GF-D8 (cell line): ENCODE measurements at places on chromosomes 2 and 18.
A peak's percentile ranks its signal among the peaks of the same experiment; 100 is the strongest.

GRCh38 chr2:162732946-162733698 is 105.4 kb downstream of the KCNH7 start:
- no peak for DNase-seq

- no peak for DNase-seq
Observed at GRCh38 chr2:165173215-165173614, 30.6 kb downstream of the SCN3A start.

DNA sequence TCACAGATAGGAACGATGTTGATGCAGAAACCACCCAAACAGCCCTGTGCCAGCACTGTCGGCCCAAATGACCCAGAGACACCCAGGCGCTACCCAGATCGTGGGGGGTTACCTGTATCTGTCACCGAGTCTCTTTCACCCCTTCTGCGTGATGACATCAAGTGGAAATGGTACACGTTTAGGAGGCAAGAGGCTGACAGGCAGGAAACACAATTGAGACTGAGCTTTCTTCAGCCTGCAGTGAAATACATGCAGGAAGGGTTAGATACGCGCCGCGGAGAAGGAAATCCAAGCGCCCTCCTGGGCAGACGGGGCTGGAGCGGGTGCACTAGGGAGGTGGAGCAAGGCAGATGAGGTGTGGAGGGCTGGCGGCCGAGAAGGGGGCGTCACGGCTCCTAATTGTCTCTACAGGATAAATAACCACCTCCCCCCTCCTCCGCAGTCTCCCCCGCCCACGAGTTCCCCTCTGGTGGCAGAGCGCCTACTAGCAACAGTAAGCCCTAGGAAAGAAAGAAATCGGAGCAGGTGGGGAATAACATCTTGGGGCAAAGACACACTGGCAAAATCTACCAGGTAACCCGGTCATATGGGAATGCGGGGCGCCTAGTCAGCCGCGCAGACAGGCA is at the start of gene RNF152:
TSS of gene RNF152 (minus strand) at position 325 of the 626 bp plus-strand sequence. CDS start 76,544 bp downstream, outside the sequence.
- DNase-seq = no peak

DNA sequence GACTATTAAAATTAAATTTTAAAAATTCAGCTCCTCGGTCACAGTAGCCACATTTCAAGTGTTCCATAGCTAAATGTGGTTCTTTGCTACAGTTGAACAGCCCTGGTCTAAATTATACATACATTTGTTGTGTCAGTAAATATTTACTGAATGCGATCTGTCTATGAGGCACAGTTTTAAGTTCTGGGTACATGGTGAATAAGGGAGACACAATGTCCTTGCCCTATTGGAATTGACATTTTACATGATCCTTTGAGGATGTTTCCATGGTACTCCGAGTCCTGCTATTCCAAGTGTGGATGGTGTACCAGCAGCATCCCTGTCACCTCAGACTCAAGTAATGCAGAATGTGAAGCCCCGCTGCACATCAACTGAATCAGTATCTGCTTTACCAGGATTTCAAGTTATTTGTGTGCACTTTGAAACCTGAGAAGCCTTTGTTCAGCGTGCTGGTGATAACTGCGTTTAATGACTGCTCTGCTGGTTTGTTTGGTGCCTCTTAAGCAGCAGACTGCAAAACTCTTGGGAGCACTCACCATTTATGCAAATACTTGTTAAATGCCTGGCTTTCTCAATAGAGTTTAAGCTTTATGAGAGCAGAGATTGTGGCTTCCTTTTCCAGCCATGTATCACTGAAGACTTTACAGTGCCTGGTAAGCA is 1.5 kb downstream of the GALNT1 start:
- DNase-seq = no peak

GRCh38 chr2:97816411-97816810 is 103.0 kb downstream of the ZAP70 start:
- no peak for DNase-seq

- DNase-seq = peak; percentile 55
Observed at GRCh38 chr2:65227020-65227455, 593 bp upstream of the ACTR2 start.

DNA sequence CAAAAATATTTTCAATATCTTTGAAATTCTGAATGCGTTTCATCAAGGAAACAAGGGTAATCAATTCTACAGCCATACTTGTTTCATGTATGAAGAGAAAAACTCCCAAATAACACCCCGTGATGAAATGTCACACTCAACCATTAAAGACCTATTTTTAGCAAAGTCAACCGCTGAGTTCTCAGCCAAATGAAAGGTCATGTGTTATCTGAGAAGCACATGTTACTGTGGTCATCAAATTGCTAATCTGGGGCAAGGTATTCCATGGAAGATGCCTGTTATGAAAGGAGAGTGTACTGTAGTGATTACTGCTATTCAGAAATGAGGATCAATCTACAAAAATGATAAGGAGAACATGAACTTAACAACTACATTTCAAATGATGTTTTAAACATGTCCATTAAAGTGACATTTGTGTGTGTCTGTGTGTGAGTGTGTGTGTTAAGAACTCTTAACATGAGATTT is 126.7 kb downstream of the BCL2 start:
- DNase-seq = peak; percentile 35
